ENCODE measurements at places on chromosomes 4 and X. TPM values are rescaled to one million over a fixed set of nuclear protein-coding genes. Genes with fewer than 3 reads are reported as not detected.

GRCh38 chr4:37245391-37245954 lies 930 bp downstream of the NWD2 start:
- DNase-seq, result no peak

DNA sequence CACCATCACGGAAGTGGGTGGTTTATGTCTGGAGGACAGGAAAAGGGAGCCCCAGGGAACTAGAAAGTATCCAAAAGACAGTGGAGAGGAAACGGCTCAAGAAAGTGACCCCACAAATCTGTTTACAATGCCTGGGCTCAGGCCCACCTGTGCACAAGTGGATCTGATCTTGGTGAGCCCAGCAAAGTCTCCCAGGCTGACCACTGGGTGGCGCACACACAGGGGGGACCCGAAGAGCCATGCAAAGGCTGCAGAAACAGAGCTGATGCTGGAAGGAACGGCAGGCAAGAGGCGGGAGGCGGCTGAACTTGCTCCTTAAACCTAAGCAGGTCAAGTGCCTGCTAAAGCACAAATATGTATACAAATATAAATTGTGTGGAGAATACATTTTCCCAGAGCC lies 9.6 kb downstream of the HAUS7 start:
- peak; percentile 57 for DNase-seq

GRCh38 chr4:8558080-8558960 lies 21.9 kb upstream of the GPR78 start:
- DNase-seq, result peak; percentile 68

DNA sequence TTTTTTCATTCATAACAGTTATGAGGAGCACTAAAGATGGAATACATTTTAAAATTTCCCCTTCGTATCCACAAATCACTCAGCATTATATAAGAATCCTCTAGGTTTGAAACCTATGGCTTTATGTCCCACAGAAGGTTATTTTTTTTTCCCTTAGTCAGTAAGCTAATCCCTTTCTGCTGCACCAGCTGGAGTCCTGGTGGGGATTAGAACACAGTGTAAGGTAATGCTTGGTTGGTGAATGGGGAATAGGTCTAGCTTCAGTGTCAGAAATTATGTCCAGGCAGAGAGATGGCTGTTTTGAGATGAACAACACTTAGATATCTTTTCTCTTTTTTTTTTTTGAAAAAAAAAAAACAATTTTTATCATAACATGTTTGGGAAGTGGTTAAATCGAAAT lies 116.6 kb downstream of the RASGEF1B start:
- no peak for DNase-seq

- DNase-seq, result no peak
Measured at GRCh38 chr4:98608356-98608755, 50.1 kb downstream of the TSPAN5 start.

GRCh38 chr4:120703908-120704307 lies 218.6 kb downstream of the PRDM5 start:
- no peak for DNase-seq

GRCh38 chr4:99117876-99118693 lies 26.0 kb downstream of the ADH4 start:
- peak; percentile 51 for DNase-seq

DNA sequence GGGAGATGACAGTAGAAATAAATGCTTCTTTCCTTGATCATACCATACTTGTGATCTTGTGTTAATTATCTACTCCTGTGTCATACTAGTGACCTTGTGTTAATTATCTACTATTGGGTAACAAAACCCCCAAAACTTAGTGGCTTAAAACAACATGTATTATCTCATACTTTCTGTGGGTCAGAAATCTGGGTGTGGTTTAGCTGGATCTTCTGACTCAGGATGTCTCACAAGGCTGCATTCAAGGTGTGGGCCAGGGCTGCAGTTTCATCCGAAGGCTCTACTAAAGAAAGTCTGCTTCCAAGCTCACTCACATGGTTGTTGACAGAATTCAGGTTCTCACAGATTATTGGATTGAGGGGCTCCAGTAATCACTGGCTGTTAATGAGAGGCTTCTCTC lies 70.3 kb upstream of the NDP start:
- DNase-seq, result no peak

DNA sequence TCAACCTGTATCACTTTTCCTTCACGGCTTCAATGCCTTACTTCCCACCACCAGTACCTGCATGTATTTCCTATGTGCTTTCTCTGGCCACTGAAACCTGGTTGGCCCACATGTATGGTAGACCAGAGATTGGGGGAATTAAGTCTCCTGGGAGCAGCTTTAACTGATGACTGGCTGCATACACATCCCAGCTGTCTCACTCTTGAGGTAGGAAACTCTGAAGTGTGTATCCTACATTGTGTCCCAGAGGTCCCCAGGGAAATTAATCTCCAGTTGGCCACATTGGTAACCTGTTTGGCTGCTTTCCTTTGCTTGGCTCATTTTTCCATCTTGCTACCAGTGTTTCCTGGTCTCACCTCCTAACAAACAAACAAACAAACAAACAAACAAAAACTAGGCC lies 124.4 kb downstream of the ZNF827 start:
- no peak for DNase-seq

DNA sequence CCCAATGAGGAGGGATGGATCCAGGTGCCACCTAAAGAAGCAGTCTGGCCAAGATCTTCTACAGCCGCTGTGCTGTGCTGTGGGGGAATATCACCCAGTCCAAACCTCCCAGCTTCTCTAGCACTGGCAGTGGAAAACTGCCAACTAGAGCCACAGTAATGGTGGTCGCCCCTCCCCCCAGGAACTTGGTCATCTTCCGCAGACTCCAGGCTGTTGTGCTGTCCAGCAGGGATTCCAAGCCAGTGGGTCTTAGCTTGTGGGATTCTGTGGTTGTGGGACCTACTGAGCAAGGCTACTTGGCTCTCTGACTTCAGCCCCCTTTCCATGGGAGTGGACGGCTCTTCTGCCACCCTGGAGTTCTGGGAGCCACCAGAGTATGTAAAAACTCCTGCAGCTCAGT lies 18.2 kb downstream of the GPRASP1 start:
- no peak for DNase-seq

DNA sequence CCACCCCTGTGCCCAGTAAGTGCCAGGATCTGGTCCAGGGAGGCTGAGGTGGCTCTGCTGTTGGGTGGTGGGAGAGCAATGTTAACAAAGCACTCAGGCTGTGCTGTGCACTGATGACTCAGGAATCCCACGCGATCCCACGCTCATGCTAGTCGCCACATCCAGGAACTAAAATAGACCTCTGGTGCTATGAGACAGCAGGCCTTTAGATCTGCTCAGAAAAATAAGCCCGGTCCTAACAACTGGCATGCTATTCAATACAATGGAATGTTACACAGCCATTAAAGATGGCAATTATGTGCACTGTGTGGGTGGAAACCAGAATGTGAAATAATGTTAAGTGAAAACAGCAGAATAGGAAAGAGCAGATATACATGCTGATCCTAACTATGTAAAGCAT lies 26.0 kb downstream of the ARL13A start:
- peak; percentile 41 for DNase-seq

DNA sequence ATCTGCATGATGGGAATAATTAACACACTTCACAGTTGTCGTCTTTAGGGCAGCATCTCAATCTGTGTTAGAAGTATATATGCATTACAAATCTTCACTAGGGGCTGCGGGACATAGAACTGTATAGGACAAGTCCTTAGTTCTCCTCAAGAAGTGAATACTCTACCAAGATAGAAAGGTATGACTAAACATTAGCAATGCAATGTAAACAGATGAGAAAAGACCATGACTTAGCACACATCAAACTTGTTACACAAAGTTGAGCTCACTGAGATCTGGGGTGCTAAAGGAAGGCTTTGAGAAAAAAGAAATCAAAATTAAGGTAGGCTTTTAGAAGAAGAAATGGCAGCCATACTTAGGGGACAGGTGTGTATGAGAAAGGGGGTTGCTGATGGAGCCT lies 182.1 kb upstream of the MAP3K15 start:
- DNase-seq, result peak; percentile 80

DNA sequence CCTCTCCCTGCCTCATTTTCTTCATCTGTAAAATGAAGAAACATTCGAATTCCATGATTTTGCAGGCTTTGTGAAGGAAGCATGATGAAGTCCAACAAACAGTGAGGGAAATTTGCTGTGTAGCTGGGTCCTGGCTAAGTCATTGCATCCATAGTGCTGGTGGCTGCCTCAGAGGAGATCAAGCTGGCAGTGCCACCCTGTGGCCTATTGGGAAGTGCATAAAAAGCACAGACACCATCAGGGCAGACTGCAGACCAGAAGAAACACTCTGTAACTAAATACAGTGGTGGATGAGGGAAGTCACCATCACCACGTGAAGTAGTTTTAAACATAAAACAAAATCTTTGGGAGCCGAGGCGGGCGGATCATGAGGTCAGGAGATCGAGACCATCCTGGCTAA lies 40.7 kb upstream of the DDX3X start:
- peak; percentile 37 for DNase-seq

DNA sequence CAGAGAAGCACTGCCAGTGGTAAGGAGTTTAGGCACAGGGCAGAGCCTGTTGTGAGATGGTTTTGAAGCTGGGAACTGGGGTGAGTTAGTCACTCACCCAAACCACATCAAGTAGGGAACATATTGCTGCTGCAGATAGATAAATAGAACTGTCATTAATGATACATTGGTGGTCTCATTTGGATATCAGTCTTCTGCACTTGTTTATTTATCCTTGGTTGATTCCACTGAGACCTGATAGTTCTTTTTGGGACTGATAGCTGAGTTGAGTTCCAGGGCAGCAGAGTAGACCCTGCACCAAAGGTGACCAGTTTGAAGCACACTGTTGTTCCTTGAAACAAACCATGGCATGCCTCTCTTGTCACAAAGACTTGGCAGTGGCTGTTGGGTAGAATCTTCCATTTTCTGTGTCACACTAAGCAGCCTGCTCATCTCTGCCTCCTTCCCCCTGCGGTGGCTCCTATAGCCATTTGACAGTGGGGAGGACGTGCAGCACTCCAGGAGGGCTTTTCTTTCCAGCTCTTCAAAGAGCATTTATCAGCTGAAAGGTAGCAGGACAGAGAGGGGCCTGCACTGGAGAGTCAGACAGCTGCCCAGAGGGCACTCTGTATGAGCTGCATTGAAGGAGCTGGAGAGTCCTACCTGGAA lies 59.7 kb upstream of the TMEM164 start:
- no peak for DNase-seq

DNA sequence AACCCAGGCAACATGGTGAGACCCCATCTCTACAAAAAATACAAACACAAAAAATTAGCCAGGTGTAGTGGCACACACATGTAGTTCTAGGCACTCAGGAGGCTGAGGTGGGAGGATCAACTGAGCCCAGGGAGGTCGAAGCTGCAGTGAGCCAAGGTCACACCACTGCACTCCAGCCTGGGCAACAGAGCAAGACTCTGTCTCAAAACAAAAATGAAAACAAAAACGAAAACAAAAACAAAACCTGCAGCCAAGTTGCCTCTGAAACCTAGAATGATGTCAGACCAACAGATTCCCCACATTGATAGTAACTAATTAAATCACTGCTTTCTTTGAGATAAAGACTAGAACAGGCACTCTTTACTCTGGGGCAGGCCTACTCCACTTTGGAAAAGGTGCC lies 104.5 kb downstream of the AMELX start:
- no peak for DNase-seq

DNA sequence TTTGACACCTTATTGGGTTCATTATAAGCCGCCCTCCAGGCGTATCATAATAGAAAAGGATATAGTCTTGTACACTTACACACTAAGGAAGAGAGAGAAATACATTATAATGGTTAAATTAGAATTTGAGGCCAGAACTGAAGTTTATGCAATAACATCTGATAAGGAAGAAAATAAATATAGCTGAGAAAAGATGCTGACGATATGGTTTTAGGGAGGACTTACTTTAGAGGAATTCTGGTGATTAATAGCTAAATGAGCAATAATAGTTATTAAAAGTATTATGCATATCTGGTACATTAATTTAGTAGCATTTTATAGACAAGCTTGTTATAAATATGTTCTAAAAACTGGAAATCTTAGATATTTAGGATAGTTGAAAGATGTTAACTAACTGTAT lies 12.1 kb downstream of the MCUB start:
- no peak for DNase-seq

DNA sequence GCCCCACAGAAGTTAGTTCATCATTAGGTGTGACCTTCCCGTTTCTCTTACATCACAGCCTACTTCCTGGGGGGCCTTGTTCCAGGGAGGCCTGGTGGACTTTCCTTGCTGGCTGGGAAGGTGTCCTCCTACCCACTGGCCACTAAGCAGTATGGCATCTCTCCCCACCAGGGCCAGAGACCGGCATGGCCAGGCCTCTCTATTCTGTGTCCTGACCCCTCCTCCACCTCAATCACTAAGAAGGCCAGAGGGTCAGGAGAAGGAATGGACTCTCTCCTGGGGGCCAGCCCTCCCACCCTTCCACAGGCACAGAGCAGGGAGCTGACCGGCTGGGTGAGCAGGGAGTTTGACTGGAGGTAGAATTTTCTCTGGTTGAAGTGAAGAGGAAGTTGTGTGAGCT lies 81.9 kb downstream of the PJA1 start:
- no peak for DNase-seq

DNA sequence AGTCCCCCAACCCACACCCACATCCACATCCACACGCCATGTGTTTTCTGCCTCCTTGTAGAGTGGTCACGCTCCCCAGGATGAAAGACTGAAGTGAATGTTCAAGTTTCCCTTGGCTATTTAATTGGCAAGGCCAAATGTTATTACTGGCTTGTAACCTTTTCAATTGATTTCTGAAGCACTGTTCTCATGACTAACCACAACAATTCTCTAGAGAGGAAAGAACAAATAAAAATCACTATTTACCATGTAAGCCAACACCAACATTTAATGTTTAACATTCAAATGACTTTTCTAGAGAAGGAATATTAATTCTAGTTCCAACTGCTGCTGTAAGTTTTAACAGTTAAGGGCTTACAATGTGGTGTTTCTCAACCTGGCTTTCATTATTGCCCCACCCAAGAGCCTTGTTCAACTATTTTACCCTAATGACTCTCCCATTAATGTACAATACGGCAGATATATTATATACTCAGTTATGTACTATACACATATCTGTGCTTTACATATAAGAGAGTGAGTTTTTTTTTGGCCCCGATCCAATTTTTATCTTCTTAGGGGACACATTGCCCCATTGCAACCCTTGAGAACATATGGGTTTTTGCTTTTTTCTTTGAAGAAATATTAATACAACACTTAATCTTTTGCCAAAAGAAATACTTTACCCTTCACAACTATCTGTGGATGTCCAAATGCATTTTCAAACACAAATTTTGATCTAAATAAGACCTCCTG lies 46.5 kb downstream of the RELL1 start:
- no peak for DNase-seq

The SMAD1 gene
- 13.3 TPM for total RNA-seq

The AWAT2 gene
- total RNA-seq, result not detected

The MTNR1A gene
- not detected for total RNA-seq

The CSAG2 gene
- not detected for total RNA-seq

The FABP2 gene
- total RNA-seq, result not detected

The NDNF gene
- total RNA-seq, result not detected

The APLN gene
- total RNA-seq, result 11.6 TPM

The TREX2 gene
- total RNA-seq, result 1.4 TPM

The GPR173 gene
- total RNA-seq, result 2.2 TPM

The TRIM2 gene
- total RNA-seq, result 20.2 TPM

The CTAG1A gene
- not detected for total RNA-seq

The NAA11 gene
- not detected for total RNA-seq

The FSTL5 gene
- total RNA-seq, result not detected
